ENCODE measurements at places on chromosomes 5 and 9.

DNA sequence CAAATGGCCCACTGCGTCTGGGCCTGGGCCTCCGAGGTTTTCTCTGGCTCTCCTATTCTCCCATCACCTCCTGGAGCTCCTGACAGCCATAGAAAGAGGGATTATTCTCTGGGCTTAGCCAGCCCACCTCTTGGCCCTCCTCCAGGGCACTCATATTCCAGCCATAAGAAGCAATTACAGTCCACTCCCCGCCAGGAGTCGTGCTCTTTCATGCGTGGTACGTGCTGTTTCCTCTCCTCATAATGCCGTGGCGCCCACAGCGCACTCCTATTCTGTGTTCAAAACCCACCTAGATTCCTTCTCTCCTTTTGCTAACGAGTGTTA lies 240.8 kb upstream of the ZNF462 start:
- no peak for DNase-seq

DNA sequence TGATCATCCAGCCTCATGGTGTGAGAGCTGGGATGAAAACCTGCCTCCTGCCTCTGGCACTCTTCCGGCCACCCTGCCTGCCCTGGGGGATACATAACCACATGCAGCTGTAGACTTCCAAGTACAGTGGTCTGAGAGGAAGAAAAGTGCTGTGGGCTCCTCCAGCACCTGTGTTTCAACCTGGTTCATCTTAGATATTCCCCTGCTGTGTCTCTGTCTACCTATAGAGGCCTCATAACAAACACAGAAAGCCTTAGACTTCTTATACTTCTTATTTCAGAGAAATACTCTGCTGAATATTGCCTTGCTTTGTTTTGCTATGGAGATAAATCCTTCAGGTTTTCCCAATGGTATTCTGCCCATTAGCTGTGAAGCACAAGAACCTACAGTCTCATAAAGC lies 19.6 kb upstream of the TNFAIP8 start:
- no peak for DNase-seq

DNA sequence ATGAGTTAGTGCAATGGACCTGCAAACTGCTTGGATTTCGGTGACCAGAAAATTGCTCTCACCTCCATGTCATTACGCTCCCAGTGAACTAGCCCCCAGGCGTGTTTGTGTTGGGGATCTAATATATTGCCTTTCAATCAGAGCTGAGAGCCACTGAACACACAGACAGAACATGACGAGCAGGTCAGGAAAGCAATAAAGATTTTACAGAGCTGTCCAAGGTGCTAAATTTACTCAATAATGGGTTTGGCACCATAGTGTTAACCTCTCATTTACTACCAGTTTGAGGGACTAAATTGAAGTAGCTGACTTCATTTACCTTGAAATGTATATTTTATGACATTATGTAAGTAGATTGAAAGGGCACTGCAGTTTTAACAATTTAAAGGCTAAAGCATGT lies 383.0 kb downstream of the EBF1 start:
- no peak for DNase-seq

GRCh38 chr9:26326563-26326962 lies 566.0 kb downstream of the CAAP1 start:
- peak; percentile 25 for DNase-seq

- no peak for DNase-seq
Observed at GRCh38 chr9:76516350-76516749, 57.4 kb downstream of the GCNT1 start.

- DNase-seq: no peak
Observed at GRCh38 chr9:105047742-105048041, 119.7 kb upstream of the ABCA1 start.

DNA sequence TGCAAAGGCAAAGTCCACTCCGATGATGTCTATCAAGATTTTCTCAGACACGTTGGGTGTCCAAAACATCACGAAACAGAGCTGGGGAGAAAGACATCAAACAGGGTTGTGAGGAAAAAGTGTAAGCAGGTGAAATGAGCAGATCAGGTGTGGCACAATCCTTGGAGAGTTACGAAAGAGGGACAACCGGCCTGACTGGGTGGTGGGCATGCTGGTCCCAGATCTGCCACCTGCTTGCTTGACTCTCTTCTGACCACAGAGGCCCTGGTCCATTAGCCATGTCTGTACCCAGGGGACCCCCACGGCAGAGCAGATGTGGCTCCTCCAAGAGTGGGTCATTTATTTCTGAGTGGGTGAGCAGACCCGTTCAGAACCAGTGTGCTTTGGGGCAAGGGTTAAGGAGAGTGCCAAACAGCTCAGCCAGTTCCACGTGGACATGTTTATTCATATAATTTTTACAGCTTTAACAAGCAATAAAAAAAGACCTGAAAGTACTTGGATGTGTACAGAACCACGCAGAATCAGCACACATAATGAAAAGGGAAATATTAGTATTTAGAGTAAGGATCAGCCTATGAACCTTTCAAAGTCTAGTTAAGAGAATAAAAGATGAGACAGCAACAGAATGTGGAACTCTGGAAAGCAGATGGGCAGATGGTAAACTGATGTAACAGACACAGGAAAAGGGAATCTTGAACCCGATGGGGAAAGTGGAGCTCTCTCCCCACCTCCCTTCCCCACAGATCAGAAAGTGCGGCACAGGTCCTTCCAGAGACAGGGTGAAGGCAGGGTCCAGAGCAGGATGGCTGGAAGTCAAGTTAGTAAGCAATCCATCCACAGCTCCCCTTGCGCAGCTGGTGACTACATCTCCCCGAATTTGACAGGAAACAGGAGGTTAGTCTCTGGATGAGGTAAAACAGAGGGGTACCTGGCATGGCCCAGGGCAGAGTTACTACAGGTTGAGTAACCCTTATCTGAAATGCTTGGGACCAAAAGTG lies 52.5 kb downstream of the OTULIN start:
- no peak for DNase-seq

- DNase-seq: no peak
Observed at GRCh38 chr5:116340799-116341198, 233.8 kb downstream of the SEMA6A start.

GRCh38 chr9:110240198-110240597 lies 16.1 kb downstream of the TXN start:
- DNase-seq: no peak

- DNase-seq: no peak
Observed at GRCh38 chr9:127679506-127679905, 27.3 kb upstream of the CFAP157 start.
